ENCODE measurements at places on chromosomes 4 and X. TPM values are rescaled to one million over a fixed set of nuclear protein-coding genes. Genes with fewer than 3 reads are reported as not detected.

DNA sequence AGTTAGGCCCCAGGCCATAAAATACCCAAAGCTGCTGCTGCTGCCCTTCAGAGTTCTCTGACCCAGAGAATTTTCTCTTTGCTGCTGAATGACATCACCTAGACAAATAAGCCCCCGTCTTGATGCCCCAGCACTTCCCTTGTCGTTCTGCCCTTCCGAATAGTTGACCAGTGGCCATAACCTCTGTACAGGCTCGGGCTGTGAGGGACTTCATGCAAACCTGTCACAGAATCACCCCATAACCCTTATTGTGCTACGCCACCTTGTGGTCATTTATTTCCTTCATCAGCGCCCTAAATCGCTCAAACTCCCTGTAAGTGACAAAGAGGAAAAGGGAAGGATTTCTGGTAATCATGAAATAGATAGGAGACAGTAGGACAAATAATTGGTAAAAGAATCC, 18.8 kb downstream of the SPACA5 start:
- DNase-seq = no peak

- DNase-seq = no peak
These were observed 44.2 kb downstream of the CCNI start for GRCh38 chr4:77031544-77031943.

The UGT2B28 gene
- not detected for total RNA-seq

The NSG1 gene
- 3.8 TPM for total RNA-seq

- DNase-seq = no peak
These were observed 46.1 kb upstream of the HOPX start for GRCh38 chr4:56727150-56727549.

GRCh38 chr4:56310401-56311125, 76.7 kb downstream of the AASDH start:
- DNase-seq = no peak

DNA sequence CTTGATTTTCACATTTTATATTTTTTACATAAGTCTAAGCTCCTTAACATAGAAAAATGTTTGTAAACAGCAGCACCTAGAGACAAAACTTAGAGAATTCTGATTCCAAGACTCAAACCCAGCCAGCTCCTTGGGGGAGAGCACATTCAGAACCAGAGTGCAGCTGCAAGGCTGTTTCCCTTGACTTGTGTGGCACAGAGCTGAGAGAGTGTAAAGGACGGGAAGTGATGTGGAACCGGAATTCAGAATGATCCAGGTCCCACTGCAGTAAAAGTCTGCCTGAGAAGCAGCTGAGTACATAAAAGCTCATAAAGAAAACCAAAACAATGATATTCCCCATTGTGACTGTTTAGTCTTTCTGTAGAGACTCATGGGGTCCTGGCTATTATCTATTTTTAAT, 713.8 kb downstream of the RAB28 start:
- no peak for DNase-seq

DNA sequence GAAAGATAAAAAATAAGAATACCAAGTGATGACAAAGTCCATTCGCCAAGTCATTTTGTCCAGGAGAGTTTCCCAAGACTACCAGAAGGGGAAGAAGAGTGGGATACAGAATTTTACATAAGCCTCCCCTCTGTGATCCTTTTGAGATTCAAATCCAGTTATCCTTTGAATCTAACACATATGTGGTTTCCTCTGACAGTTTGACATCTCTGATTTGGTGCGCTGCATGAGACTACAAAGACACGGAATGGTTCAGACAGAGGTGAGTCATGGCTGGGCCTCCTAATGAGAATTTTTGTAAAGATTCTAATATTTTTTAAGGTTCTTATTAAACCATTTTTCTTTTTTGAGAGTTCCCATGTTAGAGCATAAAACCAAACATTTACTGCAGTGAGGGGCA, 38.3 kb downstream of the SLC10A6 start:
- DNase-seq = no peak

GRCh38 chr4:20384456-20384855, 132.8 kb downstream of the SLIT2 start:
- DNase-seq = no peak

- no peak for DNase-seq
These were observed 8.3 kb upstream of the LNX1 start for GRCh38 chr4:53599632-53600031.

DNA sequence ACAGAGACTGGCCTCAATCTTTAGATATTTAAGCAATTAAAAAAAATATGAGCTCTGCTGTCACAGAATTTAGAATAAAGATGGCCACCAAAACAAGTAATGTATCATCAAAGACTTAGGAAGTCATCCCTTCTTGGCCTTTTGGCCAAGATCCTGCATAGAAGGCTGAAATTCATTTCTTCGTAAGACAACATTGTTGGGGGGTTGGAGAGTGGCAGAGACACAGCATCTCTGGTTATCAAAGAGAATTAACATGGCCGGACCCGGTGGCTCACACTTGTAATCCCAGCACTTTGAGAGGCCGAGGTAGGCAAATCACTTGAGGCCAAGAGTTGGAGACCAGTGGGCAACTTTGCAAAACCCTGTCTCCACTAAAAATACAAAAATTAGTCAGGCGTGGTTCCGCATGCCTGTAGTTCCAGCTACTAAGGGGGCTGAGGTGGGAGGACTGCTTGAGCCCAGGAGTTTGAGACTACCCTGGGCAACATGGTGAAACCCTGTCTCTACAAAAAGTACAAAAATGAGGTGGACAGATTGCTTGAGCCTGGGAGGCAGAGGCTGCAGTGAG, 4.0 kb downstream of the PPM1K start:
- DNase-seq = no peak

GRCh38 chrX:11381464-11381863, 88.3 kb downstream of the AMELX start:
- DNase-seq = no peak

DNA sequence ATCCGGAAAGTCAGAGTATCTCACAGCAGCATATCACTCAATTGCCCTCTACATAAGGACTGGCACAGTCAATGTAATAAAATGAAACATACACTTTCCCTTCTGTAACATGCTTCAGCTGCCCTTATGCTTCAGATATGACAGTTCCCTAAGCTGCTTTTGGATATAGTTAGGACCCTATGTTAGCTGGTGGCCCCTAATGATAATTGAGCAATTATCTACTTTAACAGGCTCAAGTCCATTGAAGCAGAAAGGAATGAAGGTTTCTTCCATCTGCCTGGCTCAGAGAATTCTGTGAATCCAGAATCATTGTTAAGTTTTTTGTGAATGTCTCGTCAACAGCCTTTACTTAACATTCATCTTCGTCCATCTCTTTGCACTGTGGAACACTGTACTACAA, 951.2 kb upstream of the DIAPH2 start:
- no peak for DNase-seq

The SHROOM2 gene
- 15.7 TPM for total RNA-seq

DNA sequence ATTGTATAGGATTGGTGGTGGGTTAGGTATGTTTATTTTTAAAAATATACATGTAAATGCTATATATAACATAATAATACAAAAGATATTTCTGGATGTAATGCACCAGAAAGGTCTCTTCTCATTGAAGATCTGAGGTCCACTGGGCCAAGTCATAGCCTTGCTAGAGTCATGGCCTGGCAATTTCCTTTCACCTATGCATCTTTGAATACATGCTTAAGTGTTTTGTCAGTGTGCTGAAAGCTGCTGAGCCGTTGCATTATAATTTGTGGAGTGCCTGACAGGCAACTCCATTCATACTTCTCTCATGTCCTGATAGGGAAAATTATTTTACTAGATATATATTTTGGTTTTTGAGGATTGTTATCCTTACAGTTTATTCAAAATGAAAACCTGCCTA, 410.2 kb upstream of the CT83 start:
- DNase-seq = no peak

The RBM47 gene
- 187 TPM for total RNA-seq

Measured in upper lobe of left lung (tissue), 6 donors.